ENCODE measurements at places on chromosomes 1 and 21. TPM values are rescaled to one million over a fixed set of nuclear protein-coding genes. Genes with fewer than 3 reads are reported as not detected.

MNDA gene
- total RNA-seq: not detected

GRCh38 chr1:117633423-117633822 lies 27.6 kb downstream of the TENT5C start:
- no peak for DNase-seq

GRCh38 chr1:174965362-174966007 lies 34.3 kb upstream of the CACYBP start:
- DNase-seq: no peak

GRCh38 chr1:116454940-116455339 lies 81.9 kb downstream of the ATP1A1 start:
- no peak for DNase-seq

GRCh38 chr1:8096105-8097011 lies 70.2 kb upstream of the ERRFI1 start:
- DNase-seq: peak; percentile 84

GRCh38 chr1:82598812-82599211 lies 798.1 kb downstream of the ADGRL2 start:
- DNase-seq: no peak

NECTIN4 gene
- total RNA-seq: not detected

GRCh38 chr1:63318201-63318979 lies 4.0 kb upstream of the FOXD3 start:
- DNase-seq: no peak

DNA sequence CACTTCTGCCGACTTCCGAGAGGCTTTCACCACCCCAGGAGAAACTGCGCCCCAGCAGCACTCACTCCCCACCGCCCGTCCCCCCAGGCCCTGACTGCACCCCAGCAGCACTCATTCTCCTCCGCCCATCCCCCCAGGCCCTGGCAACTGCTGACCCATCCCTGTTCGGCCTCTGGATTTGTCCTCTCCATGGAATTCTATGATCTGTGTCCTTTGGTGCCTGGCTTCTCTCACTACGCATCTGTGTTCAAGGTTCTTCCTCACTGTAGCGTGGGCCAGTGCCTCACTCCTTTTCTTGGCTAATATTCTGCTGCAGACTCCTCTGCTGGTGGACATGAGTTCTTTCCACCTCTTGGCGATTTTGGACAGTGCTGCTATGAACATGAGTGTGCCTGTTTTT lies 121.8 kb upstream of the ARHGEF16 start:
- no peak for DNase-seq

DNA sequence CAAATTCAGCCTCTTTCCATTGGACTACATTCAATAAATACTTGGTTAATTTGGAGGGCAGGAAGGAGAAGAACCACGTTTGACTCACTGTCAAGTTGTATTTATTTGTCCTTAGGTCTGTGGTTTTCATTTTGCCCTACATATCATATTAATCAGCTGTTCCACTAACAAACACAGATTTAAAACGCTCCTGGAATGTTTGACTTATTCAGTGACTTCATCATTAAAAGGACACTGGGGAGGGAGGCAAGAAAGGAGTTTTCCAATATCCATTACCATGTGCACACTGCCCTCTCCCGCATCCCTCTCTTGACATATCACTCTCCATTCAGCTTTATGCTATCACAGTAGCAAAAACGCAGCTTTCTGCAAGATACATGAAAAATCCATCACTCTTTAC lies 98.2 kb upstream of the C1orf87 start:
- DNase-seq: peak; percentile 49

CD101 gene
- 0.09 TPM for total RNA-seq

DNA sequence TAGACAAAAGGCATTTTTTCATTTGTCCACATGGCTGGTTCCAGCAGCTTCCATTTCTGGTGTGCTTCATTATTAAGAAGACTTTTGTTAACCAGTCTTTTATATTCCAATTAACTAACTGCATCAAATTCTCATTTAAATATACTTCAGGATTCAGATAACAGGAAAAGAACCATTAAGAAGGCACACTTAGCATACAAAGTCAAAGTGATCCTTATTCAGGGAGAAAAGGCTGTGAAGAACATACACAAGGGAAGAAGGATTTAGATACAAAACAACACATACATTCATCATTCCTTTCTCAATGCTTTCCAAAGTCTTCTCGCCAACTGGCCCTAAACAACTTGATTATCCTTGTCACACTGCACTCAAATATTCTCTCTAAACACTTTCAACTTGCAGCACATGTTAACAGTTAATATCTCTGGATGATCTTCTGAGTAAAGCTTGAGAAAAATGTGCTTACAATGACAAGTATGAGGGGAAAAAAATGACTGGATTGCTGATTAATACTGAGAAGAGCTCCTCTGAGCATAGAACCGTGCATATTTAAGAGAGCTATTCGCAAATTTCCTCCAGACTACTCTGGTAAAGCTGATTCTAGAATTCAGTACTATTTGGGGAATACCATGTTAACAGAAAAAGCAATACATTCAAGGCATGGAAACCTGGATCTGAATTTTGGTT lies 225.2 kb upstream of the TNR start:
- DNase-seq: peak; percentile 46

DNA sequence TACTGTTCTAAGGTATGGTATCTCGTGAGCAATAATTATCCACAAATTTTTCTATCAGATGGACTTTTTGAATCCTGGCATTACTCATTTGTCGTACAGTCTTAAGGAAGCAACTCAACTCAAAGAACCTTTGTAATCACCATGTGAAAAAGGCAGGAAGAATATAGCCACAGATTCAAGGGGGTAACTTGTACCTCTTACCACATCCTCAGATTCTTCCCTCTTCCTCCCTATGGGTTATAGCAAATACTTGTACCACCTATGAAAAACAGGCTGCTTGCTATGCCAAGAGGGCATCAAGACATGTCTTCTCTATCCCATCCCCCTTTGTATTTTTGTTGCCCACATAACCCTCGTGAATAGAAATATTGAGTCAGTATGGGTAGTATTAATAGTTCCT lies 616.6 kb upstream of the USP24 start:
- no peak for DNase-seq

HSPB7 gene
- 8.9 TPM for total RNA-seq

- peak; percentile 80 for DNase-seq
These were observed 9.8 kb downstream of the RGS18 start for GRCh38 chr1:192167911-192168700.

- no peak for DNase-seq
These were observed 29.6 kb upstream of the PHGDH start for GRCh38 chr1:119682141-119682540.

TXNIP gene
- 73.0 TPM for total RNA-seq

DNA sequence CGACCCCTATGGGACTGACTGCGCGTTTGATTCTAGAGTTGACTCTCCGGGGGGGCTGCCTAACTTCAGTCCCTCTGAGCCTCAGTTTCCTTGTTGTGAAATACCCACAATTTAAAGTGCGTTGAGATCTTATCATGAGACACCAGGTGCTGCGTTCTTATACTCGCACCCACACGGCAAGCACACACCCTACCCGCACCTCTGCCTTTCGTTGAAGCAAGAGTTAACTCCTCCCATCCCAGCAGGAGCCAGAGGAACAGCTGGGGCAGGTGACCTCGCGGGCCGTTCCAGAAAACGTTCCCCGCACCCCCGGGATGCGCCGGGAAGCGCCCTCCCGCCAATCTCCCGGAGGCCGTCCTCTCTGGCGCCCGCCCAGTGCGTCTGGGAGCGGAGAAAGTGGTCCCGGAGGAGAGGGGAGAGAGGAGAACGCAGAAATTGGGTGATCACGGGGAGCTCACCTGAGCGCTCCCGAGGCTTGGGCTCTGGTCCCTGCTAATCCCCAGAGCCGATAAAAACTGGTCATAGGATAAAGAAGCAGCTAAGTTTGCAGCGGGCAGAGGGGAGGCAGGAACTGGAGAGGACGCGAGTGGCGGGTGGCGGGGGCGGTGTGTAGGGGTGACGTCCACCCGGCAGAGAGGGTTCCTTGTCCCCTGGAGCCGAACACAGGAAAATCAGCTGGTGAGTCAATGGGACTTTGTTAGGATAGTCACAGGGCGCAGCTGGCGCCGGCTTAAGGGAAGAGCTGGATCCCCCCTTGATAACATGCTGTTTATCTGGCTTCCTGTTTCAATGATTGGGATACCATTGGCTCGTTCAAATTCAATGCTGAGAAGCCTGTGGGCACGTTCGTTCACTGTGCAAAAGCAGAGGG lies 869 bp downstream of the NAV1 start:
- peak; percentile 59 for DNase-seq

GRCh38 chr1:42940851-42941639 lies 17.6 kb downstream of the SLC2A1 start:
- peak; percentile 98 for DNase-seq

ST7L gene
- 22.1 TPM for total RNA-seq
